ENCODE measurements at places on chromosomes 1 and 21. TPM values are rescaled to one million over a fixed set of nuclear protein-coding genes. Genes with fewer than 3 reads are reported as not detected.
A peak's percentile ranks its signal among the peaks of the same experiment; 100 is the strongest.

Gene BCAN
- 2.9 TPM for total RNA-seq

DNA sequence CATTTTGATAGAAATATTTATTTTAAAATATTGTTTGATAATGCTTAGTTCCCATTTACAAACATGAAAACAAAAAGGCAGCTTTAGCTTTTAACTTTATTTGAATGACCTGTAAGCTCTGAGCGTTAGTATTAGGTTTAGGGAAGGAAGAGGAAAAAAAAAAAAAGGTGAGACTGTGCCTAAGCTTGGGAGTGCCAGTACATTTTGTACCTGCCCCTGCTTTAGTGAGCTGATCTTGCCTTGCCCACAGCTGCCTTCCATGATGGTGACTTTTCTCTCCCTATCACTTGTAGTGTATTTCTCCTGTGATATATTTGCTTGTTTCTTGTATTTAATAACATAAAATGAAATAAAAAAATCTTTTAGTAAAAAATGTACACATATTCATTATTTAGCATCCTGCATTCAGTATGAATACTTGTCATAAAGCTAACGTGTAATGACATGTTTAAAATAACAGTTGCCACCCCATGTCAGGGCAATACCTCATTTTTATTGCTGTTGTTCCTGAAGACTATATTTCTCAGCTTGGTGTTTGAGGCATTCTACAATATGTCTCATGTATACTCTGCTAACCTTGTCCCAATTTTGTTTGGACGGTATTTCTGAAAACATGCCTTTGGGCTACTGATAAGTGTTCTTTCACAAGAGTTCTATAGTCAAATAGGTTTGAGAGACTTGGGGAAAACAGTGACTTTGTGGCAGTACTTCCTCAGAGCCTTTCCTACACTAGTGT lies 76.3 kb downstream of the NEK7 start:
- H3K27me3 ChIP-seq, result no peaks in the 10 kb centered on the region
- peaks cover 18% of the 10 kb centered on the region for H3K4me1 ChIP-seq
- DNase-seq, result no peak
- H3K27ac ChIP-seq, result no peak overlapping the region
- no peak overlapping the region for H3K4me3 ChIP-seq

GRCh38 chr1:87702455-87702854 lies 373.8 kb downstream of the LMO4 start:
- DNase-seq, result no peak
- H3K4me3 ChIP-seq, result no peak overlapping the region
- H3K27me3 ChIP-seq, result no peaks in the 10 kb centered on the region
- no peaks in the 10 kb centered on the region for H3K36me3 ChIP-seq
- no peaks in the 10 kb centered on the region for H3K4me1 ChIP-seq
- H3K27ac ChIP-seq, result no peak overlapping the region

DNA sequence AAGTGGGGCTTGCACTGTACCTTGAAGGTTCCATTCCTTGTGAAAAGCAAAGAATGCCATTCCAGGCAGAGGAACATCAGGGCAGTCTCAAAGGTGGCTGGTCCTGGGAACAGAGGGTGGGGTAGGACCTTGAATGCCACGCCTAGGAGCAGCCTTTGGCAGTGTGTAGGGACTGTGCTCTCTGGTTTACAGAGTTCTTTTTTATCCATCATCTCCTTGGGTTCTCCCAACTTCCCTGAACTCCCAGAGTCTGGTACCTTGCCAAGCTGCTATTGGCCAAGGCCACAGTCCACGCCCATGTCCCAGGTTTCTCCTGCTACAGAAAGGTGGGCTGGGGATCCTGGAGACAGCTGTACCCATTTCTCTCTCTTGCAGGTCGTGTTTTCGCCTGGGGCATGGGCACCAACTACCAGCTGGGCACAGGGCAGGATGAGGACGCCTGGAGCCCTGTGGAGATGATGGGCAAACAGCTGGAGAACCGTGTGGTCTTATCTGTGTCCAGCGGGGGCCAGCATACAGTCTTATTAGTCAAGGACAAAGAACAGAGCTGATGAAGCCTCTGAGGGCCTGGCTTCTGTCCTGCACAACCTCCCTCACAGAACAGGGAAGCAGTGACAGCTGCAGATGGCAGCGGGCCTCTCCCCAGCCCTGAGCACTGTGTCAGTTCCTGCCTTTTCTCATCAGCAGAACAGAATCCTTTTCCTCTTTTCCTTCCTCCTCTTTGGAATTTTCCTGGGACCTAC lies 15.3 kb upstream of the TRNAU1AP start:
- H3K4me3 ChIP-seq, result no peak overlapping the region
- no peaks in the 10 kb centered on the region for H3K36me3 ChIP-seq
- no peaks in the 10 kb centered on the region for H3K4me1 ChIP-seq
- no peak overlapping the region for H3K27ac ChIP-seq
- no peak for DNase-seq

Gene ZYG11A
- not detected for total RNA-seq

Gene CR1
- total RNA-seq, result 2.2 TPM

GRCh38 chr1:9472386-9473031 lies 66.8 kb upstream of the SLC25A33 start:
- no peaks in the 10 kb centered on the region for H3K36me3 ChIP-seq
- H3K4me3 ChIP-seq, result no peak overlapping the region
- no peak for DNase-seq

GRCh38 chr1:29893046-29893723 lies 656.9 kb downstream of the PTPRU start:
- H3K4me3 ChIP-seq, result no peak overlapping the region
- H3K27ac ChIP-seq, result no peak overlapping the region
- no peaks in the 10 kb centered on the region for H3K36me3 ChIP-seq
- H3K4me1 ChIP-seq, result no peaks in the 10 kb centered on the region
- H3K27me3 ChIP-seq, result peaks cover 7% of the 10 kb centered on the region

GRCh38 chr1:27980216-27980845 lies 20.6 kb downstream of the XKR8 start:
- no peak for DNase-seq
- peak overlapping the region; percentile 28 for H3K27ac ChIP-seq
- H3K4me1 ChIP-seq, result no peaks in the 10 kb centered on the region
- H3K36me3 ChIP-seq, result no peaks in the 10 kb centered on the region
- no peak overlapping the region for H3K4me3 ChIP-seq
- H3K27me3 ChIP-seq, result no peaks in the 10 kb centered on the region

DNA sequence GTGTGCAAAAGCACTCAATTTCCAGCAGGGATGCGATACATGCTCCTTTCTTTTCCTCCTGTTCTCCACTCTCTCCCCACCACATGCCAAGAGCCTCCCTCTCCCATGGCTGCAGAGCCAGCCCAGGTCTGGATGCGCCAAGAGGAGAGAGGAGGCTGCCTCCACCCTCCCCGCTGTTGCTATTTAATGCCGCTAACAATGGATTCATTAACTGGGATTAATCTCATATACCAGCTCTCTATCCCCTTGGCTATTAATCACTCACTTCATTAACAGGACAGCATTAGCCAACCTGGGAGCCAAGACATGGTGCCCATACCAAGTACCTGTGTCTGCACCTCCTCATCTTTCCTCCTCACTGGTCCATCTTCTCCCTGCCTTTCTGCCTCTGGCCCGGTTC lies 49.1 kb upstream of the SCMH1 start:
- DNase-seq, result no peak
- no peaks in the 10 kb centered on the region for H3K27me3 ChIP-seq
- H3K27ac ChIP-seq, result no peak overlapping the region
- no peak overlapping the region for H3K4me3 ChIP-seq
- H3K36me3 ChIP-seq, result no peaks in the 10 kb centered on the region

- H3K27me3 ChIP-seq, result no peaks in the 10 kb centered on the region
- DNase-seq, result no peak
- H3K36me3 ChIP-seq, result no peaks in the 10 kb centered on the region
- H3K4me1 ChIP-seq, result peaks cover 5% of the 10 kb centered on the region
Measured at GRCh38 chr1:66254785-66255184, 279.2 kb upstream of the SGIP1 start.

DNA sequence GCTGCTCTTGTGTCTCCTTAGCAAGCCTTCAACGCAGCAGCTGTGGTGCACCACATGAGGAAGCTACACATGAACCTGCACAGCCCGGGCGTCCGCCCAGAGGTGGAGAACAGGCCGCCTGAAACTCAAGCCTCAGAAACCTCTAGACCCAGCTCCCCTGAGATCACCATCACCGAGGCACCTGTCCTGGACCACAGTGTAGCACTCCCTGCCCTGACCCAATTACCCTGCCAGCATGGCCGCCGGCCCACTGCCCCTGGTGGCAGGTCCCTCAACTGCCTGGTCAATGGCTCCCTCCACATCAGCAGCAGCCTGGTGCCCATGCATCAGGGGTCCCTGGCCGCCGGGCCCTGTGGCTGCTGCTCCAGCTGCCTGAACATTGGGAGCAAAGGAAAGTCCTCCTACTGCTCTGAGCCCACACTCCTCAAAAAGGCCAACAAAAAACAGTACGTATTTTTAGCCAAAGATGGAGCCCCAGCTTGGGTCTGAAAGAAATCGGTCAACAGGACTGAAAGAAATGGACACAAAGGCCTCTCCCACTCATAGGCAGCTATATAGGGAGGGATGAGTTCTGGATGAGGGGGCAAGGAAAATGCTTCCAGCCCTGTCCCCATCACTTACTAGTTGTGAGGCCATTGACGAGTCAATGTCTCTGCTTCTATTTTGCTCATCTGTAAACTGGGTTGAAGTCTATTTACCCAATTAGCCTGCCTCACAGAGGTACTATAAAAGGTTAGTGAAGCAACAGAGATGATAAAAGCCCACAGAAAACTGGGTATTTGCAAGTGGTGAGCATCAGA lies 28.5 kb downstream of the CAMK1G start:
- H3K27ac ChIP-seq, result no peak overlapping the region
- no peaks in the 10 kb centered on the region for H3K27me3 ChIP-seq
- no peaks in the 10 kb centered on the region for H3K4me1 ChIP-seq
- no peaks in the 10 kb centered on the region for H3K36me3 ChIP-seq
- no peak for DNase-seq

DNA sequence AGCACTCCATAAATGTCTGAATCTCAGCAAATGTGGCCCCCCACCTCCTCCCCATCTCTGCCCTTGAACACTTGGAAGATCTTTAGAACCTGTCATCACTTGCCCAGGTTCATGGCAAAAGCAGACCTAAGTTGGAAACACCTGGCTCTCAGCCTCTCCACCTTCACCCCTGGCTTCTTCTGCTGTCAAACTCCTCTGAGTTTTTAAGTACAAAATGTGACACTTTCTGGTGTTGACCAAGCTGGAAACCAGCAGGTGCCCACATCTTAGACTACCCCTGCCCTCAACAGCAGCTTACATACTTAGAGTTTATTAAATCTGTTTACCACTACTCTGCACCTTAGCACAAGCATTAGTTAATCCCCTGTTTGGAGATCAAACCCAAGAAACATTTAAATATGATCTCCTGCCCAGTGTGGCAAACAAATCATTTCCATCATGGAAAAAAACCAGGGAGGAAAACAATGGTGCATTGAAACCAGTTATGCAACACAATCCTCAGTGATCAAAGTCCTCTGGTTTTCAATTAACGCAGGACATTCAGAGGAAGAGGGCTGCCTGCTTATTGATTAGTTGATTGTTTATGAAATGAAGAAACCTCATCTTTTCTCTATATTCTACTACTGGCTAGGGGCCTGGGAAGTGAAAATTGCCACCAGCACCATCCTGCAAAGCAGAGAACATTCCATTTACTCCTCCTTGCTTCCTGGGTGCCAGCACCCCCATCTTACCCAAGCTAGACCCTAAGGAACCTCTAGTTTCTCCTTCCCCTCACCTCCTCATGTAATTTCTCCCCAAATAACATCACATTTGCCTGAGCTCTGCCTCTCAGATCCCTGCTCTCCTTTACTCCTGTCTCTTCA lies 139.4 kb upstream of the RAB4A start:
- H3K27me3 ChIP-seq, result no peaks in the 10 kb centered on the region
- no peaks in the 10 kb centered on the region for H3K4me1 ChIP-seq
- no peaks in the 10 kb centered on the region for H3K36me3 ChIP-seq
- H3K4me3 ChIP-seq, result no peak overlapping the region

Gene CDA
- 3.3 TPM for total RNA-seq

Gene TTC34
- 0.83 TPM for total RNA-seq

Gene ANKRD65
- total RNA-seq, result 10.0 TPM

Gene LCE3E
- total RNA-seq, result not detected

Gene RYR2
- 6.1 TPM for total RNA-seq

DNA sequence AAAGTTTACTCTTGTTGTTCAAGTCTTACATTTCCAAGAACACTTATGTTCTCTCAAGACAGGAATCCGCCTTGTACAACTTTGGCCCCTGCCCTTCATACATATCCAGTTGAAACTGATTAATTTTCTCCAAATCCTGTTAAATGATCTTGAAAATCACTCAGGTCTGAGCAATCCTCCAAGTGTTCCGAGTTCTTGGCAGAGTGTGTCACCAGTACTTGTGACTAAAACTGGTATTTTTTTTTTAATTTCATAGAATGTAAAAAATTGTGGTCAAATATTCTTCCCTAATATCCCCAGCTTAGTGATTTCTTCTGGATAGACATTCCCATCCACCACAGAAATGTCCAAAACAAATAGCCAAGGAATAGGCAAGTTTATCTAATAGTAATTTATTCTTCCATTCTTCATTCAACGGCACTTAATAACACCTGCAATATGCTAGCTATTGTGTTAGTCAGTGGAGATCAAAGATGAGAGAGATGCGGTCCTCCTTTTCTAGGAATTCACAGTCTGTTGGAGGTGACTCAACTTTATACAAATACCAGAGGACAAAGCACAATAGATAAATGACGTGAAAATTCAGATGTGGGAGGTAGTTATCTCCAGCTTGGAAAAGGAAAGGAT lies 71.4 kb downstream of the DIRAS3 start:
- no peaks in the 10 kb centered on the region for H3K4me1 ChIP-seq
- H3K36me3 ChIP-seq, result no peaks in the 10 kb centered on the region
- no peak for DNase-seq

- H3K27ac ChIP-seq, result no peak overlapping the region
- H3K27me3 ChIP-seq, result peaks cover 90% of the 10 kb centered on the region
- no peaks in the 10 kb centered on the region for H3K4me1 ChIP-seq
- H3K4me3 ChIP-seq, result no peak overlapping the region
- DNase-seq, result no peak
Measured at GRCh38 chr21:44702973-44703730, 6.2 kb downstream of the KRTAP10-12 start.

Gene TFF2
- total RNA-seq, result not detected

Gene PFKFB2
- 5.4 TPM for total RNA-seq

- no peak overlapping the region for H3K27ac ChIP-seq
- no peaks in the 10 kb centered on the region for H3K27me3 ChIP-seq
- no peak overlapping the region for H3K4me3 ChIP-seq
- H3K4me1 ChIP-seq, result peaks cover 2% of the 10 kb centered on the region
- H3K36me3 ChIP-seq, result peaks cover 2% of the 10 kb centered on the region
- no peak for DNase-seq
Measured at GRCh38 chr1:226653311-226653921, 85.7 kb downstream of the ITPKB start.

Gene HPCA
- total RNA-seq, result not detected

- H3K4me1 ChIP-seq, result no peaks in the 10 kb centered on the region
- no peaks in the 10 kb centered on the region for H3K27me3 ChIP-seq
- no peak for DNase-seq
- H3K4me3 ChIP-seq, result no peak overlapping the region
- H3K27ac ChIP-seq, result no peak overlapping the region
Measured at GRCh38 chr1:78687914-78688313, 38.3 kb downstream of the IFI44 start.

- peaks cover 8% of the 10 kb centered on the region for H3K27me3 ChIP-seq
- DNase-seq, result no peak
- H3K36me3 ChIP-seq, result no peaks in the 10 kb centered on the region
- H3K4me3 ChIP-seq, result no peak overlapping the region
- no peaks in the 10 kb centered on the region for H3K4me1 ChIP-seq
Measured at GRCh38 chr1:153343811-153344717, 4.6 kb downstream of the PGLYRP4 start.

GRCh38 chr21:16088056-16088455 lies 358.3 kb downstream of the USP25 start:
- no peaks in the 10 kb centered on the region for H3K27me3 ChIP-seq
- H3K36me3 ChIP-seq, result no peaks in the 10 kb centered on the region
- H3K4me1 ChIP-seq, result peaks cover 6% of the 10 kb centered on the region
- no peak overlapping the region for H3K27ac ChIP-seq

Gene CD53
- 25.4 TPM for total RNA-seq

GRCh38 chr21:35478161-35479064 lies 429.3 kb upstream of the RUNX1 start:
- H3K4me1 ChIP-seq, result no peaks in the 10 kb centered on the region
- no peak overlapping the region for H3K27ac ChIP-seq
- no peak for DNase-seq

Data from sigmoid colon (tissue), 7 donors.